Neural crest cell (in vitro differentiated cells): ENCODE measurements at places on chromosomes 4 and X.

DNA sequence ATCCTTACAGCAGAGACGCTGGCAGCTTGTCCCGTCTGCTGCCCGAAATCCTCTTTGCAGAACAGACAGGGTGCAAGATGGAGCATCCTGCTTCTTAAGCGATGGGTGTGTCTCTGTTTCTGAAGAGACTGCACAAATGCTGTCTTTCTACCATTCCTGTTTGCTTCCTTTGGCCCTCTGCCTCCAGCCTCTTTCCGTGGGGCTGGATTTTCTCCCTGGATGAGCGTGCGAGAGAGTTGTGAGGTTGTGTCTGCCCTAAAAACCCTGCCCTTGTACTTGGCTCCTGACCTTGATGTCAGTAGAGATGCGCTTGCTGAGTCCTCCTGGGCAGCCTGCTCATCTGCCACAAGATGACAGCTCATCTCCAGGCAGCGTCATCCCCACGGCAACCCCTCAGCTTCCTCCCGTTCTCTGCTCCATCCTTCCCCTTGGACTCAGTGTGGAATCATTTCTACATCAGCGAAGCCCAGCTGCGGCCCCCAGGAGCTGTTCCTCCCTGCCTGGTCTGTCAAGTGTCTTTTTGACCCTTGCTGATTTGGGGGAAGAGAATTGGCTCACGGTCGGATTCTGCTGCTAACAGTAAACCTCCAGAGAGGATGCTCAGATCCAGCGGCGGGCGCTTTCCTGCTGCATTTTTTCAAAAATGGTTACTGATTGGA lies 246.2 kb downstream of the ASMT start:
- DNase-seq = no peak

DNA sequence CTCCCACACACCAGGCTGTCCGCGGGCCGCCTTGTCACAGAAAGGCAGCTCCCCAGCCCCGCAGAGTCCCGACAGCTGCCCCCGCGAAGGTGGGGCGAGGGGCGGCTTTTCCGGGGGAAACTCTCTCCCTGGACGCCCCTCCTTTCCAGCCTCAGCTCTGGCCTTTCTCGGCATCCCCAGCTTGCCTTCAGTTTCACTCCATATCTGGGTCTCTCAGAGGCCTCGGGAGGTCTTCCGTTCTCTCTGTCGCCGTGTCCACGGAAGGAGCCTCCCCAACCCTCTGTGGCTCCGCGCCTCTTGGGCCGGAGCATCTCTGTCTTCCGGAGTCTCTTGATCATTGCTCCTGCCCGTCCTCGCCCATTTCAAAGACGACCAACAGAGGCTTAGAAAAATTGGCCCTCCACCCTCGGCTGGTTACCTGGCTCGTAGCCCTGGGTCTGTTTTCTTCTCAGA lies 6.1 kb upstream of the MSX1 start:
- no peak for DNase-seq

GRCh38 chrX:109187473-109188168 lies 294.3 kb downstream of the GUCY2F start:
- DNase-seq = no peak

DNA sequence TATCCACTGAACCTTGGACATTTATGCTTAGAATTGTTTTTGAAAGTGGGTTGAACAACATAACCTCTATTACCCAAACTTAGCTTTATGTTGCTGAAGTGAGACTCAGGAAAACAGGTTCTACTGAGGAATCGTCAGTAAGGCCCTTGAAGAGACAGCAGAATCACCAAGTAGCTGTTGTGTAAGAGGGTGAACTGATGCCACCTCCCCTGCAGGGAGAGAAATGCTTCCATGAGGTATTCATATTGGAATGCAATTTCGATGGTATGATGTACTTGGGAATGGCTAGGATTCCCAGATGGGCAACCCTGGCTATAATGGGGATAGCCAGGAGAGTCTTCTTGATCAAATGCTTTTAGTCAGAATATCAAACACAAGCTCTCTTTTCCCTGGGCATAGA lies 4.1 kb upstream of the SCRG1 start:
- no peak for DNase-seq

DNA sequence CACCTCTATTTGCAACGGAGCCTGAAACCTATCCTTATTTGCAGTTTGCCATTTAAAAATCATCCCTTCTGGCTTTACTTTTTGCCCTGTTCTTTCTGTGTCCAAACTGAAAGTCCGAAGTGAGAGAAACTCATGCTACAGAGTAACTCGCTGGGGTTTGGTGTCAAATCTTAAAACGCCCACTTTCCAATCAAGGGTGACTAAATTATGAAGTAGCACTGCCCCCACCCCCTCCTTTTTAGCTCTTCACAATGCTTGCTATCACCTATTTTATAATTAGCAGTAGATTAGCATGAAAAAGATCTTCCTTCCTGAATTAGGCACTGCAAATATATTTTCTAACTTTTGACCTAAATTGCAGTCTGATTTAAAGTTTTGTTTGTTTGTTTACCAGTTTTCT lies 52.5 kb downstream of the VGLL1 start:
- no peak for DNase-seq

- DNase-seq = no peak
These were observed 685 bp upstream of the TNIP2 start for GRCh38 chr4:2756691-2757350.

DNA sequence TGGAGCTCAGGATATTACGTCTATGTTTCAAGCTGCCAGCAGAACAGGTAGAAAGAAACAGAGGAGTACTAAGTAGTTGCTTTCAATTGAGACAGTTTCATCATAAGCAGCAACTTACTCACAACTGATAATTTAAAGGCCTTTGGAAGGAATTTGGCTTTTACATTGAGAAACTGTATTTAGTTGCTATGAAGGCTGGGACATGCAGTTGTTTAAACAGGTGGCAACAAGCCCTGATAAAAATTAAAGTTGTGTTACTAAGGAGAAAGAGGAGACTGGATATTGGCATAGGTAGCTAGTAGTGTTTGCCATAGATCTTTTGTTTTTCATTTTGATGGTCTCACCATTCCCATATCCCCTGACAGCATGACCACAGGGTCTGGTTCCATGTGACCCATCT lies 18.4 kb downstream of the MID1IP1 start:
- no peak for DNase-seq

GRCh38 chr4:14361084-14361483 lies 641.2 kb upstream of the CPEB2 start:
- no peak for DNase-seq

- DNase-seq = peak; percentile 40
These were observed at the start of gene PABPC4L for GRCh38 chr4:134201216-134202161. TSS of gene PABPC4L (minus strand) at chr4:134201789. CDS start at chr4:134201019, 770 bp downstream.

DNA sequence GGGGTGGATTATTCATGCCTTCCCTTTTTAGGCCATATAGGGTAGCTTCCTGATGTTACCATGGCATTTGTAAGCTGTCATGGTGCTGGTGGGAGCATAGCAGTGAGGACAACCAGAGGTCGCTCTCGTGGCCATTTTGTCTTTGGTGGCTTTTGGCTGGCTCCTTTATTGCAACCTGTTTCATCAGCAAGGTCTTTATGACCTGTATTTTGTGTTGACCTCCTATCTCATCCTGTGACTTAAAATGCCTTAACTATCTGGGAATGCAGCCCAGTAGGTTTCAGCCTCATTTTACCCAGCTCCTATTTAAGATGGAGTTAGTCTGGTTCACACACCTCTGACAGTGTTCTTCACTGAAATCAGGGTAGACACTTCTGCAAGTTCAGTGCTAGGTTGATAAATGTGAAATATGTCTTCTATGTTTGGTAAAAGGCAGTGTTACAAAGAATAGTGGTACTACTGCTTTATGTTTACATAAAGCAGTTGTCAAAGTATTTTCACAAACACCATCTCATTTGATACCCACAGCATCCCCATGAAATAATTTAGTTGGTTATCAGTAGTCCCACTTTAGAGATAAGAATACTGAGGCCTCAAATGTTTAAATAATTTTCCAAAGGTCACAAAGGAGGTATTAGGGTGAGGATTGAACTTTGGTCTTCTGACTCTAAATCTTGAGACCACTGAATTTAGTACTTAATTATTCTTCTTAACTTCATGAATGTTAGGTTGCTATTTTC lies 77.1 kb upstream of the C4orf54 start:
- DNase-seq = no peak

GRCh38 chr4:44086753-44087152 lies 361.9 kb downstream of the KCTD8 start:
- no peak for DNase-seq

DNA sequence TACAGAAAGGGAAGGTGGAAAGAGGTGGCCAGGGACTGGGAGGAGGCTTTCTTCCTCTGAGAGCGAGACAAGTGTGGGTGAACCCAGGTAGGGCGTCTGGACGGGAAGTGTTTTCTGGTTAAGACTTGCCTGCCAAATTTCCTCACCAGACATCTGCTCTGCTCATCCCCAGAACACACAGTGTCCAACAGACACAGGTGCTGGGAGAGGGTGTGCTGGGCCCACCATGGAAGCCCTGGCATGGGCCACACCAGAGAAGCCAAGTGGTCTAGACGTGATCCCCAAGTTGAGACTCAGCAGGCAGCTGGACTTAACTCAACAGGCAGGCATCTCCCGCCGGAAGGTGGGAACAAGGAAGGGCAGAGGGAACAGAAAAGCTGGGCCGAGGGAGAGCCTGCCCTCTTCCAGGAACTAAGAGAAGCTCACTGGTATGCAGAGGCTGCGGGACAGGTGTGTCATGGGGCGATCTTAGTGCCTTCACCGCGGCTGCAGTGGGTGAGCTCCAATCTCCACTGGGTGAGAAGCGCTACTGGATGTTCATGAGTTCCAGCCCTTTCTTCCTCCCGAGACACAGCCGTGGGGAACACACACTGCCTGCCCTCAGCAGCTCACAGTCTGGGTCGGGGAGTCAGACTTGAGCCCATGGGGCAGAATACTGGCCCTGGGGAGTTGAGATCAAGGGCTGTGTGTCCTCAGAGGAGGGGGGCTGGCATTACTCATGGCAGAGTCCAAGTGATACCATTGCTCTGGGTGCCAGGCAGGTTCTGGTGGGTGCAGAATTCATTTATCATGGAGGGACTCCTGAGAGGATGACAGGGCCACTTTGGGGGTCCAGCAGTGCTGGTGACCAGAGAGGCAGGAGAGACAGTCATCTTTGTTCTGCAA lies 110.2 kb downstream of the CPZ start:
- no peak for DNase-seq

GRCh38 chrX:46645614-46646013 lies 72.0 kb downstream of the CHST7 start:
- no peak for DNase-seq

GRCh38 chr4:68342134-68342533 lies 7.8 kb downstream of the YTHDC1 start:
- no peak for DNase-seq

GRCh38 chr4:125123570-125124109 lies 191.1 kb upstream of the FAT4 start:
- DNase-seq = no peak

GRCh38 chrX:130267956-130268448 lies 697 bp downstream of the ZNF280C start:
- no peak for DNase-seq

DNA sequence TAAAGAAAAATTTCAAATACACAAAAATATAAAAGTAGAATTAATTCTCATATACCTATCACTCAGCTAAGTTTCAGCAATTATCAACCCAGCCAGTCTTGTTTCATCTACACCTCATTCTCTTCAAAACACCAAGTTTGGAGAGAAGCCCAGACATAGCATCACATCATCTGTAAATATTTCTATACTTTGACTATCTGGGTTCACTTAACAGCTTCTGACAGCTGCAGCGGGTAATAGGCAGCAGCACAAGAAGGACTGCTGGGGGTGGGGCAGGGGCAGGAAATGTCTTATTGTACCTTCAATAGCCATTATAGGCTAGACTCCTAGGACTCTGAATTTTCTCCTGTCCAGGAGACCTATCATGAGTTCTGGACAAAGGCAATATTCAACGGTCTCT lies 54.1 kb downstream of the PHF8 start:
- no peak for DNase-seq

GRCh38 chrX:12972878-12973560 lies 1.9 kb upstream of the TMSB4X start:
- DNase-seq = no peak

- peak; percentile 73 for DNase-seq
These were observed 292.5 kb downstream of the CHIC1 start for GRCh38 chrX:73855546-73855945.

- no peak for DNase-seq
These were observed 53.5 kb downstream of the TBC1D14 start for GRCh38 chr4:6963139-6963611.

DNA sequence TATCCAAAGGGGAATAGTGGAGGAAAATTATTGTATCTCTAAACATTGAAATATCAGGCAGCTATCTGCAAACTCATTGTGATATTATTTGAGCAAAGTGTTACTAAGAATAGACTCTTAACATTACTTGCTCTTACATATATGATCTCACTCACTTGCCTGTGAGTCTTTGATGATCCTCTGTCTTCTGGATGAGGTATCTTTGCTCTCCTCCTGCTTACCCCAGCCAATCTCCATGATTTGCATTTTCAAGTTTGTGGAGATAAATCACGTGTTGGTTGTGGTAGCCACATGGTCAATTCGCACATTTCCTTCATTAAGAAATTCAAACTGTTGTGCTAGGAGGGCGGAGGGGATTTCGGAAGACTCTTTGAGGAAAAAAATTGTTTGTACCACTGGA lies 169.9 kb upstream of the S100G start:
- no peak for DNase-seq

GRCh38 chr4:123386609-123387008 lies 10.0 kb upstream of the SPRY1 start:
- DNase-seq = no peak

DNA sequence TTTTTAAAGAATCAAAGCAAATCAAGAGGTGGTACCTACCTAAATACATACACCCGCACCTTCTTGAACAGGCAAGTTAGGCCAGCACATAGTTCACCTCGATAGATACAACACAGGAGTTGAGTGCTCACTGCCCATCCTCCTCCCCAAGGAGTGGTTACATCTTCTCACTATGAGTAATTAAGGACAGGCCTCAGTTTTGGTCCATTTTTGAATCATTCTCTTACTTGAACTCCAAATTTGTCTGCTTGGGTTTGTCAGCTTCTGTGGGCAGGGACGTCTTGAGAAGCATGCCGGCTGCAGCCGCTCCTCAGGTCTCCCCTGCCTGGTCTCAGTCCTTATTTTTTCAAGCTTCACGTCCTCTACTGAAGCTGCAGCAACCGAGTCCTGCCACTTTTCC lies 190.6 kb upstream of the RBPJ start:
- no peak for DNase-seq

- no peak for DNase-seq
These were observed 69.7 kb downstream of the PPP1R2C start for GRCh38 chrX:42708222-42708621.

- DNase-seq = no peak
These were observed 11.9 kb upstream of the ASIC5 start for GRCh38 chr4:155877971-155878370.

DNA sequence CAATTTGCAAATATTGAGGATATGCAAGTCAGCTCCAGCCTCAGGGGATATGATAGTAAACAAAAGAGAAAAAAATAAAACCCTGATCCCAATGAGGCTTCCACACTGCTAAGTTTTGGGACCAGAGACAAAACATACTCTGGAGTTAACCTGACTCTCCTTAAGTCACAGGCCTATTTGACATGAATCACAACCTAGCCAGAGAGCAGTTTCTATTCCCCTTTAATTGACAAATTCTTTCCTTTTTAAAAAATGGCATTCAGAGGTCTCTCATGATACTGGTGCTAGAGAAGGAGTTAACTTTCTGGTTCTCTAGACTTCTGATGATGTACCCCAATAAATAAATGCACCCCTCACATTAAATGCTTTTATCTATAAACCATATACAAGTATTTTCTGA lies 8.8 kb downstream of the ACSL1 start:
- DNase-seq = no peak

- DNase-seq = no peak
These were observed 85.1 kb downstream of the USP46 start for GRCh38 chr4:52574036-52574435.

GRCh38 chr4:99447079-99447478 lies 11.9 kb upstream of the ADH7 start:
- DNase-seq = no peak
